ENCODE measurements at places on chromosomes 6 and 20. TPM values are rescaled to one million over a fixed set of nuclear protein-coding genes. Genes with fewer than 3 reads are reported as not detected.

The GNAS-AS1 gene
- 0.46 TPM for total RNA-seq

The SLC13A3 gene
- total RNA-seq: 3.1 TPM

The TPX2 gene
- 88.9 TPM for total RNA-seq

The AKAP12 gene
- 49.1 TPM for total RNA-seq

The TP53TG5 gene
- not detected for total RNA-seq

The PKHD1 gene
- under 0.01 TPM for total RNA-seq

The BCKDHB gene
- total RNA-seq: 21.4 TPM

The TRIM10 gene
- not detected for total RNA-seq

The SIRPB1 gene
- total RNA-seq: 2.5 TPM

The ERVFRD-1 gene
- total RNA-seq: not detected

The FAXC gene
- 20.6 TPM for total RNA-seq

The SLC25A27 gene
- total RNA-seq: 14.9 TPM

The YTHDF1 gene
- 25.8 TPM for total RNA-seq

The PPARD gene
- total RNA-seq: 8.3 TPM

The BCAS1 gene
- total RNA-seq: under 0.01 TPM

The CNR1 gene
- total RNA-seq: 4.4 TPM

The NRSN2 gene
- 98.6 TPM for total RNA-seq

The OPN5 gene
- not detected for total RNA-seq

All from melanocyte of skin (primary cell).